ENCODE measurements at places on chromosomes 16 and 17.

GRCh38 chr16:61823326-61823725 is 212.9 kb downstream of the CDH8 start:
- no peak for DNase-seq

DNA sequence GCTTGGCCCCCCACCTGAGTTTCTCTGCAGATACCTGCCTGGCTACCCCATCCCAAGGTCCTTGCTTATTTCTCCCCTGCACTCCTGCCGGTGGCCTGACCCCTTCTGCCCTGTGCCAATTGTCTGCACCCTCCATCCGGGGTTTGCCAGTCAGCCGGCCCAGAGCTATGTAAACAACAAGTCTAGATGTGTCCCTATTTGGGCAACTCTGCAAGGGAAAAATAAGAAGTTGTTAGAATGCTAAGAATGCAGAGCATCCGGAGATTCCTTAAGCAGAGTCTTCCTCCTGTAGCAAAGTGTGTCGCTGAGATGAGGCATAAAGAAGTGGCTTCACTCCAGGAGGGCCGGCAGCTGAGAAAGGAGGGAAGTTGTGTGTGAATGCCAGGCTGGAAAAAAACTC is 46.6 kb downstream of the RGS9 start:
- no peak for DNase-seq

- DNase-seq = no peak
Measured at GRCh38 chr17:47203984-47204721, 5.0 kb upstream of the MYL4 start.

- DNase-seq = no peak
Measured at GRCh38 chr16:28279006-28279405, 13.3 kb upstream of the SBK1 start.

DNA sequence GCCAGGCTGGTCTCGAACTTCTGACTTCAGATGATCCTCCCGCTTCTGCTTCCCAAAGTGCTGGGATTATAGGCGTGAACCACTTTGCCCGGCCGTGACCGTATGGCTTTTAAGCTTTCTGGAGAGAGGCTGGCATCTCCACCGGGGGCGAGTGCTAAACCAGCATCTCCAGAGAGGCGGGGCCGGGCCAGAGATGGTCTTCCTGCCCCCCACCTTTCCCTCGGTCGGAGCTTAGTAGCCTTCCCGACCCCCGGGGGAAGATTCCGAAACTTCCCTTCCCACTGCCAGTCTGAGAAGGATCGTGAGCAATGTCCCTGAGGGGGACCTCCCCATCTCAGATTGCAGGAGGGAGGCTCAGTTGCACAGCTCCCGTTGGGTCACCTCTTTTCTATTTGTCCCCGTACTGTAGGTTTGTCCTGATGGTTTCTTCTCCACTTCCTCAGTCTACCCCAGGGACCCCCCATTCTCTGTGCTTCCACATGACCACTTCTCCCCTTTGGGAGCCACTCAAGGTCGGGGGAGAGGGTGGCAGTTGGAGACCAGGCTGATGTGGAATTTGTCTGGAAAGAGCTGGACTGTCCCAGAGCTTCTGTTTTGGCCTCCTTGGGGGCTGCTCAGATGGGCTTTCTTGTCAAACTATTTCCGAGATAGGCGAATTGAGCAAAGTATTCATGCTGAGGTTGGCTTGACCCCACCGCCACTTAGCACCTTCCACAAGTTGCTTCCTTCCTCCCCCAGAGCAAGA is 18.2 kb downstream of the IGF2BP1 start:
- DNase-seq = no peak

GRCh38 chr16:27698266-27698665 is 148.3 kb downstream of the KATNIP start:
- no peak for DNase-seq

DNA sequence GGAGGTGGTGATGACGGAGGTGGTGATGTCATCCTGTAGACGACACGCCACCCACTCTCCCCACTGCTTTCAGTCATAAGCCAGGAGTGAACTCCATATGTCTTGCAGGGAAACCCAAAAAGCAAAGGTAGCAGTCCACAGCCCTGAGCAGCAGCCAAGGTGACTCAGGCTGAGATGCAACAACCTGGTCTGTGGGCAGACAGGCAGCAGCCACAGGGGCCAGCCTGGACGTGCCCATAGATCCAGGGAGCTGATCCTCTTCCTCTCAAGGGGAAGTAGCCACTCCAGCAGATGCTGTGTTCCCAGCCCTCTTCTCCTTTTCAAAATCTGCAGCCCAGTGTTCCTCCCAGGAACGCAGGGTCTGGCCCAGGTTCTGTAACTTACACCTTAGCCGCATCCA is 17.3 kb upstream of the CIITA start:
- no peak for DNase-seq

DNA sequence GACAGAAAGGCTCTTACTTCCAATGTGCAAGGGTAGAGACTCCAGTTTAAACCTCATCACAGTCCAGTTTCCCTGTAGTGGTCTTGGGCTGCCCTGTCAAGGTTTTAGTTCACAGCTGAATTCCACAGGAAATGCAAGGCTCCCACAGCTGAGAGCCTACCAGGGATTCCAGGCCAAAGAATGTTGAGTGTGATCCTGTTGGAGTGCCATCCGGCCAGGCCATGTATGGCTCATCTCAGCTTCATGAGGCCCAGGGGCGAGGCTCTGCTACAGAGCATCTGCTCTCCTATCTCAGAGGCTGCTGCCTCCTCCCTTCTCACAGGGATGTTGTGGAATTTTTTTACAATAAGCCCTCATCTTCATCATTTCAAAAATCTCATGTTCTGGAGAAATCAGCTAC is 239.8 kb upstream of the CCL2 start:
- DNase-seq = no peak

- DNase-seq = no peak
Measured at GRCh38 chr16:70573451-70574121, 50.0 kb downstream of the SF3B3 start.
